CD4-positive, alpha-beta T cell treated with Interleukin-17A for 4 hours (primary cell): ENCODE measurements at places on chromosomes 3 and 15.

DNA sequence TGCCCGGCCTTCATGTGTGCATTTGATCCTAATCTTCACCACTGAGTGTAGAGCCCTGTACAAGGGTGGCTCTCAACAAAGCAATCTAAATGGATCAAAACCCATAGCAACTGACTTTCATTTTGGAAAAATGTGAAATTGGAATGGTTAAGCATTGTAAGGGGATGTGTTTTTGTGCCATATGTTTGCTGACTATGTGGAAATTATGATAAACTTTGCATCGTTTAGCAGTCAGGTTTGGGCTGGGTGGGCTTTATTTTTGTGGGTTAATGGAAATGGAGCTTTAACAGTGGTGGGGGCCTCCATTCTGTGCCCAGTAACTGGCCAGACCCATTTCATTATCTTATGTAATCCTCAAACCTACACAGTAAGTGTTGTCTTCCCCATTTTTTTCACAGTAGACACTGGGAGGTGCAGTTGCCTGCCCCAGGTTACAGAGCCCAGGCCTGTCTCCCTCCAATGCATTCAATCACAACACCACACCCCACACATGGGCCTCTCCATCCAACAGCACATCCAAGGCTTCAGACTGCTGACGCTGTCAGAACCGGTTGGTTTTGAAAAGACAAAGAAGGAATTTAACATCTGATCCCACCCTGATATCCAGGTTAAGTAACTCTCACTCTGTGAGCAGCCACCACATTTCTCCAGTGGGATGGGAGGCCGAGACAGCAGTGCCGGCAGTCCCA lies 136.3 kb upstream of the ABHD17C start:
- no peak for DNase-seq

DNA sequence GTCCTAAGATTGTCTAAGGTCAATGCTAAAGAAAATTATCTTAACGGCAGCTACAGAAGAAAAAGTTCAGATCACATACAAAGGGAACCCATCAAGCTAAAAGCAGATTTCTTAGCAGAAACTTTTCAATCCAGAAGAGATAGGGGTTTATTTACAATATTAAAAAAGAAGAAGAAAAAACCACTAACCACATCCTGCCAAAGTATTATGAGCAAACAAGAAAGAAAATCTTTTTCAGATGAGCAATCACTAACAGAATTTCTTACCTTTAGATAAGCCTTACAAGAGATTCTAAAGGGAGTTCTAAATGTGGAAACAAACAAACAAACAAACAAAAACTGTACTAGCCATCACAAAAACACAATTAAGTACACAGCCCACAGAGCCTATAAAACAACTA lies 1015.8 kb upstream of the EPHA6 start:
- DNase-seq = no peak

- no peak for DNase-seq
Measured at GRCh38 chr3:26590919-26591484, 31.6 kb upstream of the LRRC3B start.

DNA sequence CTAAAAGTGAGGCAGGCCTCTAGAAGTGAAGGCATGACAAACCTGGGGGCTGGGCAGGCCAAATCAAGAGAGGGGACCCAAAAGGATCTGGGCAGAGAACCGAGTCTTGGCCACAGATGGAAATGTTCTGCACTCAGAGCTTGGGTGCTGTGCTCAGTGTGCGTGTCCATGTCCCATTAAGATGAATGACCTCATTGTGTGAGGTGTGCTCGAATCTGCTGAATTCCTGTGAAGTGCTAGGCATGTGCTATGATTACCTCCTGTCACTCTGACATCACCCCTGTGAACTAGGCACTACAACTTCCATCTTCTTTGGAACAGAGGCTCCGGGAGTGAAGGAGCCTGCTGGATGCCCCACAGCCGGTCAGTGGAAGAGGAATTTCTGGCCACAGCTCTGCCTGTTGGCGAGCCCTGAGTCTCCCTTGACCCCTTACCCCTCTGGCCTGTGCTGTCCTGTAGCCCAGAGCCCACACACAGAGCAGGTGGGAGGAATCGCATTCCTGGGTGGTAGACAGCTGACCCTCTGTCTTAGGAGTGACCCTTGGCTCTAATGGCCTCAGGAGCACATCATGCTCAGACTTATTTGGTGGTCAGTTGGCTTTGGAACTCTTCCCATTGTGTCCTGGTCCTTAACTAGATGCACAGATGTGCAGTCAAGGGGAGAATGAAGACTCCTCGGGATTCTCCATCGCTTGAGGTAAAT lies 67.6 kb upstream of the CTDSPL start:
- no peak for DNase-seq

DNA sequence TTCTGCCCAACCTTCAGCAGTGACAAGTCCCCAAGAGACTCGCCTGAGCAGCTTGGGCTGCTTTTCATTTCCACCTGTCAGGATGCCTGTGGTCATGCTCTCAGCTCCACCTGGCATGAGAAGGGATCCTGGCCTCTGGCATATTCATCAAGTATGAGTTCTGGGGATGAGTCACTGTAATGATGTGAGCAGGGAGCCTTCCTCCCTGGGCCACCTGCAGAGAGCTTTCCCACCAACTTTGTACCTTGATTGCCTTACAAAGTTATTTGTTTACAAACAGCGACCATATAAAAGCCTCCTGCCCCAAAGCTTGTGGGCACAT lies 3.5 kb downstream of the MYD88 start:
- no peak for DNase-seq

DNA sequence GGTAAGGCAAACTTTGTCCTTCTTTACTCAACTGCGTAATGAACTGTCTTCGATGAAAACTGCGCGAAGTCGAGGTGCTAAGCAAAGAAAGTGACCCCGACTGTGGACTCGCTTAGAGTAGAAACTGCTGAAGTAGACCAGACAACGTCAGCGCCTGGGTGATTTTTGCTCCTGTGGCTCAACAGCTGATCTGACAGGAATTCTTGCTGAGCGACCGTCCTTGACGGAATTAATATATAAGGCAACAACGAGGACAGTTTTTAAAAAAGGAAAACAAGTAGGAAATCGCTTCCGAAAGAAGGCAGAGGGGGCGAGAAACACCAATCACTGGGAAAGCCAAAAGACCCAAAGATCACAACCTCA lies 541 bp downstream of the RPS27L start:
- DNase-seq = peak; percentile 28

GRCh38 chr3:196813903-196814302 lies 53.8 kb upstream of the SENP5 start:
- no peak for DNase-seq

DNA sequence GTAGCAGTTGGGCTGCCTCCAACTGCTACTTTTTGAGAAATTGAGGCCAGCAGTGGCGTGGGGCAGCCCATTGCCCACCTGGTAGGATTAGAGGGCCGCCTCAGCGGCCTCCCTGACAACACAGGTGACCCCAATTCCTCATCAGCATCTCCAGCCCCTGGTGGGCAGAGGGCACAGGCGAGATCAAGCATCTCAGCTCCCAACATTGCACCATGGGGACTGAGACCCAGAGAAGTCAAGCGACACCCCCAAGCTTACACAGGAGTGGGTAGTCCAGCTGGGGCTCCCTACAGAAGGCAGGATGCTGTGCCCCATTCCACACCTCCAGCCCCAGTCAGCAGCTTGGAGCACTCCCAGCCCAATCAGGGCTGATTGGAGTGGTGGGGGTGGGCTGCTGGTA lies 228 bp upstream of the H1-8 start:
- no peak for DNase-seq
